ENCODE measurements at places on chromosomes 1 and 21. TPM values are rescaled to one million over a fixed set of nuclear protein-coding genes. Genes with fewer than 3 reads are reported as not detected.

DNA sequence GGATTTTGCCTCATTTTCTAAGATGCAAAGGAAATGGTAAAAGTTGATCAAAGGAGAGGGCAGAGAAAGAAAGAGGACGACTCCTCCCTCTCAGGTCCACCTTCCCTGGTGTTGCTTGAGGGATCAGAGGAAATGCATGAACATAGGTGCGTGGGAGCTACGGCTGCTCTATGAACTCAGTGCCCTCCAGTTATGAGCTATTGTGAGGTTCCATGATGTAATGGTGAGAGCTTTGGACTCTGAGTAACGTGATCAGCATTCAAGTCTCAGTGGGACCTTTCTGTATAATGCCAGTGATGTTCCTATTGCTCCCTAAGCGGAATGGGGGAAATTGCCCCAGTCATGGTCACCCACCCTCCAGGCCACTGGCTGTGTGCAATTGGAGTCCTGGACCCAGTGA lies 25.9 kb upstream of the NBPF3 start:
- no peaks in the 10 kb centered on the region for H3K27me3 ChIP-seq
- H3K36me3 ChIP-seq = no peaks in the 10 kb centered on the region
- DNase-seq = no peak
- no peak overlapping the region for H3K27ac ChIP-seq
- H3K4me1 ChIP-seq = no peaks in the 10 kb centered on the region

DNA sequence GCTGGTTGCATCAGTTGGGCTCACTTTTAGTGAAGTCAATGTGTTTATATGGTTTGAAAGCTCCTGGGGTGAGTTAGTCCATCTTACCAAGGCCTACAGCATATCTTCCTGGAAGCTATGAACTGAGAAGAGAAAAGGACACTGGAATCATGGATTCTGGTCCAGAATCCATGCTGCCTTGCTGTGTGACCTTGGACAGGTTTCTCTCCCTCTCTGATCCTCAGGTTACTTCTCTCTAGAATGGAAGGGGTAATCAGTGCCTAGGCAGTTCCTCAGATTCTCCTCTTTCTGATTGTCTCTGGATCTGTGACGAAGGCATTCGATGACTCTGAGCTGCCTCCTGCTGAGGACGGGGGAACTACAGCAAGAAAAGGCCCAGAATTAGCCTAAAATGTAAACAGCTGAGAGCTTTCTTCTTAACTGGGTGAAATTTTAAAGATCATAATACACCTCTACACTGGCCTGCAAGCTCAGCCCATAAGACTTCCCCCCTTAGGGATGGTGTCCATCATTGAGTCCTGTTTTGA lies 425.0 kb upstream of the VAMP3 start:
- no peak overlapping the region for H3K4me3 ChIP-seq
- no peaks in the 10 kb centered on the region for H3K27me3 ChIP-seq
- no peak overlapping the region for H3K27ac ChIP-seq
- no peak for DNase-seq
- H3K4me1 ChIP-seq = peaks cover 7% of the 10 kb centered on the region

- DNase-seq = no peak
- H3K4me1 ChIP-seq = peaks cover 19% of the 10 kb centered on the region
- H3K36me3 ChIP-seq = no peaks in the 10 kb centered on the region
- no peak overlapping the region for H3K27ac ChIP-seq
- peak overlapping the region; percentile 45 for H3K4me3 ChIP-seq
- H3K27me3 ChIP-seq = peaks cover 17% of the 10 kb centered on the region
Observed at GRCh38 chr21:34670962-34671348, 2.2 kb downstream of the CLIC6 start.

- DNase-seq = no peak
- no peaks in the 10 kb centered on the region for H3K36me3 ChIP-seq
- H3K27ac ChIP-seq = no peak overlapping the region
Observed at GRCh38 chr1:119655154-119655553, 7.1 kb upstream of the ZNF697 start.

- DNase-seq = no peak
- H3K4me3 ChIP-seq = no peak overlapping the region
- H3K4me1 ChIP-seq = no peaks in the 10 kb centered on the region
- H3K27ac ChIP-seq = no peak overlapping the region
- no peaks in the 10 kb centered on the region for H3K36me3 ChIP-seq
Observed at GRCh38 chr1:113749402-113749801, 9.9 kb downstream of the PHTF1 start.

DNA sequence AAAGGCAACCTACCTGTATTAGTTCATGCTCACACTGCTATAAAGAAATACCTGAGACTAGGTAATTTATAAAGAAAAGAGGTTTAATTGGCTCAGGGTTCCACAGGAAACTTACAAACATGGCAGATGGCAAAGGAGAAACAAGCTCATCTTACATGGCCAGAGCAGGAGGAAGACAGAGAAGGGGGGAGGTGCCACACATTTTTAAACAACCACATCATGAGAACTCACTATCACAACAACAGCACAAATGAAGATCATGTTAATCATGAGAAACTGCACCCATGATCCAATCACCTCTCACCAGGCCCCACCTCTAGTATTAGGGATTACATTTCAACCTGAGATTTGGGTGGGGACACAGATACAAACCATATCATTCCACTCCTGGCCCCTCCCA lies 90.6 kb upstream of the KCTD3 start:
- H3K36me3 ChIP-seq = no peaks in the 10 kb centered on the region
- H3K27ac ChIP-seq = no peak overlapping the region
- DNase-seq = no peak
- H3K27me3 ChIP-seq = no peaks in the 10 kb centered on the region
- H3K4me1 ChIP-seq = peaks cover 3% of the 10 kb centered on the region

- DNase-seq = no peak
- no peaks in the 10 kb centered on the region for H3K36me3 ChIP-seq
- H3K4me1 ChIP-seq = peaks cover 12% of the 10 kb centered on the region
- no peak overlapping the region for H3K27ac ChIP-seq
Observed at GRCh38 chr1:197127246-197127912, 19.1 kb downstream of the ASPM start.

- peaks cover 40% of the 10 kb centered on the region for H3K4me1 ChIP-seq
- peak within 1 kb of the TSS; percentile 100 for H3K4me3 ChIP-seq
- H3K27ac ChIP-seq = peak within 1 kb of the TSS; percentile 53
- H3K36me3 ChIP-seq = peaks cover 29% of the 10 kb centered on the region
- no peaks in the 10 kb centered on the region for H3K27me3 ChIP-seq
Observed at GRCh38 chr1:960363-961131, at the start of gene KLHL17. Gene KLHL17 (plus strand): TSS chr1:960584. CDS start chr1:960694, 110 bp downstream.

DNA sequence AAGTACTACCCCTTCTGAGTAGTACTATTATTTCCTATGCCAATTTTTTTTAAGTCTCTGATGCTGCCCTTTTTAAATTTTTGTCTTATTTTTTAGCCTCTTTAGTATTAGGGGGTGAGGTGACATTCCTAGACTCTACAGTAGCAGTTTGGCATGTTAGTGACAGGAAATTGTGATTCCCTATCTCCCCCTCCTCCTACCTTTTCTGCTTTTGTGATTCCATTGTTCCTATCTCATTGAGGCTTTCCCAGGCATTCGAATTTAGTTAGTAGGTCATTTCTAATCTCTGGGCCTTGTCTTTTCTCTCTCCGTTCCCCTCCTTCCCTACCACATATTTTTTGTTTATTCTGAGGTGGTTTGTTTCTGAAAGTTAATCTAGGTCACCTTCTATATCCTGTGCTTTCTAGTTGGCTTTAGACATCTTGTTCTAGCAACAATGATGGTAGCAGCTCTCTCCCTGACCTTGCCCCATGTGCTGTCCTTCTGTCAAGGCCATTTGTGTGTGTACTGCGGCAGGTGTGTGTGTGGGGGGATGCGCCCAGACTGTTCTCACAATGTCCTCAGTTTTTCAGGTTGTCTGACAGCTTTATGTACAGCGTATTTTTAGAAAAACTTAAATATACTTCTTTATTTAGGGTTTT lies 21.5 kb downstream of the SEMA6C start:
- H3K36me3 ChIP-seq = no peaks in the 10 kb centered on the region
- DNase-seq = no peak
- no peak overlapping the region for H3K27ac ChIP-seq
- H3K4me3 ChIP-seq = no peak overlapping the region
- no peaks in the 10 kb centered on the region for H3K4me1 ChIP-seq

GRCh38 chr1:53899206-53899628 lies 5.2 kb downstream of the DIO1 start:
- DNase-seq = no peak
- H3K27me3 ChIP-seq = no peaks in the 10 kb centered on the region
- H3K4me3 ChIP-seq = no peak overlapping the region
- peaks cover 46% of the 10 kb centered on the region for H3K4me1 ChIP-seq
- no peaks in the 10 kb centered on the region for H3K36me3 ChIP-seq
- H3K27ac ChIP-seq = peak overlapping the region; percentile 65

DNA sequence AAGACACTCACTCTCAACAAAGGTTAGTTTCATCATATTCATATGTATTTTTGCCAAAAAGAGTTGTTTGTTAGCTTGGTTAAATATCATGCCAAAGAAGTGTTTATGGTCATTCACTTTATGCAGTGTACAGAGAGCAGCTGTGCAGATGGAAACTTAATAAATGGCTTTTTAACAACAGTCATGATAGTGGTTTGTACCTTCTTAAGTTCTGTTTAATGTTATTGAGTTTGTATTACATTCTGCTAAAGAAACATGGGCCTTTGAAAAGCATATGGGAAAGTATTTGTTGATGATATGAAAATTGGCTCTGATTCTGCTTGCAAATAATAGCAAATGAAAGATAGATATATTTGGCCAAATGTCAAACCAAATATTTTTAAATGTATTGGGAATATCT lies 607.3 kb downstream of the NCAM2 start:
- no peak overlapping the region for H3K4me3 ChIP-seq
- no peaks in the 10 kb centered on the region for H3K36me3 ChIP-seq
- no peaks in the 10 kb centered on the region for H3K4me1 ChIP-seq
- DNase-seq = no peak
- no peaks in the 10 kb centered on the region for H3K27me3 ChIP-seq

DNA sequence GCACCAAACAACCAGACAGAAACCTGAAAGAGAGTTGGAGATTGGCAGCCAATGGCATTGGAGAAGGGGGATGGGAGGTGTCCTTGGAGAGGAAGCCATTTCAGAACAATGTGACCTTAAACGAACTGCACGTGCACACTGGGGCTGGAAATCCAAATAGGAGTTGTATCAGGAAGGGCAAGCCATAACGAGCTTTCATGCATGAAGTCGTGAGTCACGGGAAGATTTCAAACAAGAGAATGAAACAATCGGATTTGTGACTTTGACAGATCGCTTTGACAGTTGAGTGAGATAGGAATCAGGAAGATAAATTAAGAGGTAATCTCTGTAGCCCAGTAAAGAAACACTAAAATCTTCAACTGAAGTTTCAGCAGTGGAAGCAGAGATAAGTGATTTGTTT lies 445.8 kb upstream of the ZP4 start:
- H3K27me3 ChIP-seq = no peaks in the 10 kb centered on the region
- DNase-seq = no peak
- no peak overlapping the region for H3K4me3 ChIP-seq
- no peak overlapping the region for H3K27ac ChIP-seq

- no peak for DNase-seq
- H3K4me3 ChIP-seq = no peak overlapping the region
- no peaks in the 10 kb centered on the region for H3K36me3 ChIP-seq
- no peaks in the 10 kb centered on the region for H3K27me3 ChIP-seq
- no peak overlapping the region for H3K27ac ChIP-seq
- no peaks in the 10 kb centered on the region for H3K4me1 ChIP-seq
Observed at GRCh38 chr1:38250356-38250755, 203.8 kb upstream of the POU3F1 start.

DNA sequence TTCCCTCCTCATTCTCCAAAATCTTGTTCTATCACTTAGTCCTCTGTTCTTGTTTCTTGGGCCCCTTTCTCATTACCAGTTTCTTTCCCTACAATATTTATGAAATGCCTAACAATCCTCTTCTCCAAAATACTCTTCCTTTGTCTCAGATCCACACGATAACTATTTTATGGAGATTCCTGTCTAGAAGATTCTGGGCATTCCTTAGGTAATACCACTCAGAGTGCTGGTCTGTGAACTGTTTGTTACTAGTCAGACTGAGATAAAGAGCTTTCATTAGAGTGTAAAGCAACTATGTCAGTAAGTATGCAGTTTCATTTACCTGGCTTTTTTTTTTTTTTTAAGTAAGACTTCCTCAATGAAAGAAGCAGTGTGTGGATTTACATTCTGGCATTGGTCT lies 18.1 kb upstream of the RCOR3 start:
- H3K27me3 ChIP-seq = no peaks in the 10 kb centered on the region
- H3K4me3 ChIP-seq = no peak overlapping the region
- no peak for DNase-seq
- no peaks in the 10 kb centered on the region for H3K36me3 ChIP-seq
- H3K27ac ChIP-seq = no peak overlapping the region

DNA sequence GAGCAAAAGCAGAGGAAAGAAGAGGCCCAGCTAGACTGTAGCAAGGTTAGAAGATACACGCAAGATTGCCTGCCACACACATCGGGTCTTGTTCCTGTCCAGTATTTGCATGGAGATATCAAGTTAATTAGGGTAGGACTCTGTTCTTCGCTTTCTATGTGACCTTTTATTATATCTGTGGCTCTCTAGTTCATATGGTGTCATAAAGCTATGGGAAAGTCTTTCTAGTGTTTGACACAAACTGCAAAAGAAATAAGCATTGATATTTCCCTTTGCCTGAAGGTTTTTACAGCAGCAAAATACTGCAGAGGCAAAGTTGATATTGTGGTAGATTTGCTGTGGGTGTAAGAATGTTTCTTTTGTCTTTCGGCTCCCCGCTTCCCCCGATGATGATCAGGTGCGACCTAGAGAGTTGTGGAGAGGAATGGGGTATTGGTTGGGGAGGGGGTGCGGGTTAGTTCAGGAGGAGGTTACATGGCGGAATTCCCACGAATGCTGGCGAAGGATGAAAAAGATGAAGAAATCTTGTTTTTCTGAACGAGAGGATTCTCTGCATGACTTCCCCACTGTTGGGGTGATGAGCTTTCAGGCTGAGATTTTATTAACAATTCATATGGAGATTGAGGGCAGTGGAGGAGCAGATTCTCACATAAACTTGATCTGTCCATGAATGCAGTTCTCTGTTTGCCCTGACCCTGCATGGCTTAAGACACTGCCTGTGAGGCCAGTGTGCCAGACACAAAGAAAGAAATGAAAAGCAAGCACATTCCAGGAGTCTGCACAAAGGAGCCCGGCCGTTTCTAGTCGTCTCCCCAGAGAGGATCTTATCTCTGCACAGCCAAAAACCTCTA lies 550.2 kb downstream of the USP25 start:
- H3K36me3 ChIP-seq = no peaks in the 10 kb centered on the region
- peak overlapping the region; percentile 58 for H3K27ac ChIP-seq
- H3K27me3 ChIP-seq = no peaks in the 10 kb centered on the region

- no peak overlapping the region for H3K27ac ChIP-seq
- peak; percentile 81 for DNase-seq
- H3K4me3 ChIP-seq = no peak overlapping the region
- H3K4me1 ChIP-seq = peaks cover 54% of the 10 kb centered on the region
Observed at GRCh38 chr1:15245593-15246360, 1.2 kb upstream of the FHAD1 start.

GRCh38 chr21:43294194-43294902 lies 125.5 kb downstream of the CRYAA start:
- no peak for DNase-seq
- no peak overlapping the region for H3K4me3 ChIP-seq
- no peaks in the 10 kb centered on the region for H3K4me1 ChIP-seq
- no peaks in the 10 kb centered on the region for H3K27me3 ChIP-seq
- H3K36me3 ChIP-seq = no peaks in the 10 kb centered on the region
- H3K27ac ChIP-seq = no peak overlapping the region

- no peak overlapping the region for H3K4me3 ChIP-seq
- no peaks in the 10 kb centered on the region for H3K4me1 ChIP-seq
- no peaks in the 10 kb centered on the region for H3K36me3 ChIP-seq
- no peak for DNase-seq
- no peaks in the 10 kb centered on the region for H3K27me3 ChIP-seq
Observed at GRCh38 chr1:41846625-41847405, 71.9 kb downstream of the HIVEP3 start.

Gene PRAMEF27
- not detected for total RNA-seq

Gene LCE2C
- not detected for total RNA-seq

Gene RXFP4
- not detected for total RNA-seq

Gene KHDC4
- total RNA-seq = 67.6 TPM

Gene VAV3
- total RNA-seq = 8.9 TPM

Gene SLC44A5
- 1.4 TPM for total RNA-seq

Gene CCDC185
- not detected for total RNA-seq

All from sigmoid colon (tissue), 7 donors.